Right ventricle myocardium superior (tissue), 1 donor: ENCODE measurements at places on chromosomes 13 and 19. TPM values are rescaled to one million over a fixed set of nuclear protein-coding genes. Genes with fewer than 3 reads are reported as not detected.
A peak's percentile ranks its signal among the peaks of the same experiment; 100 is the strongest.

DNA sequence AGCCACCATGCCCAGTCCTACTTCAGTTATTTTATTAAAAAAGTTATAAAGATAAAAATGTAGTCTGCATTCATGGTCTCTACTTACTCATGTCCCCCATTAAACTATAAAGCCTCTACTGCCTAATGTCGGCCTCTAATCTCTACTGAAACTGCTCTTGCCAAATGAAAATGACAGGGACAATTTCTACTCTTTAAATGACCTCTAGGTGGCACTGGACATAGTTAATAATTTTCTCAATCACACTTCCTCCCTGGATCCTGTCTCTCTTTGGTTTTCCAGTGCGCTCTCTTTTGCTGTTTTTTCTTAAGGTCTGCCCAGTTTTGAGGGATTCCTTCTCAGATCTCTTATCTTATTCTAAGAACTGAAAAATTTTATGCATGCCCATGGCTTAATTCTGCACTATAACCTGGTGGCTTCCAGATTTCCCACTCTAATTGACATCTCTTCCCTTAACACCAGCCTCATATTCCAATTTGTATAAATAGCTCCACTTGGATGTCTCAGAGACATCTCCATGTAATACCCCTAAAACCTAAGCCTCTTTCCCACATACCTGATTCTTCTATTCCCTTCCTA lies 54.3 kb downstream of the MTMR6 start:
- no peak for DNase-seq

GRCh38 chr13:103068836-103069235 lies 2.6 kb upstream of the SLC10A2 start:
- no peak for DNase-seq

DNA sequence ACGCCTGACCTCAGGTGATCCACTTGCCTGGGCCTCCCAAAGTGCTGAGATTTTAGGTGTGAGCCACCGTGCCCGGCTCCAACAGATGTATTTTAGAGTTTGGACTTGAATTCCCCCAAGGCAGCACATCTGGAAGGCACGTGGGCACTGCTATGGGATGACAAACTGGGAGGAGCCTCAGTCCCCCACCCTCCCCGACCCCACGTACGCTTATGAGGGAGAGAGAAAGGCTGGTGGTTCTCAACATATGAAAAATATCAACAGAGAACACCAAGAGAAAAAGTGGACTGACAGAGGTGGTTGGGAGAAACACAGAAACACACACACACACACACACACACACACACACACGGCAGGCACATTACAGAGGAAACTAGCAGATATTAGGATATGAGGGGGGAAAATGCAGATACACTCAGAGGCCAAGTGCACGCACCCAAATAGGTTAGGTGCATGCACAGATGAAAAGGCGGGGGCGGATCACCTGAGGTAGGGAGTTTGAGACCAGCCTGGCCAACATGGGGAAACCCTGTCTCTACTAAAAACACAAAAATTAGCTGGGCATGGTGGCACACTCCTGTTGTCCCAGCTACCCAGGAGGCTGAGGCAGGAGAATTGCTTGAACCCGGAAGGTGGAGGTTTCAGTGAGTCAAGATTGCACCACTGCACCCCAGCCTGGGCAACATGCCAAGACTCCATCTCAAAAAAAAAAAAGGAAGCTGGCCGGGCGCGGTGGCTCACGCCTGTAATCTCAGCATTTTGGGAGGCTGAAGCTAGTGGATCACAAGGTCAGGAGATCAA lies 3.2 kb downstream of the STX10 start:
- DNase-seq = peak; percentile 80

DNA sequence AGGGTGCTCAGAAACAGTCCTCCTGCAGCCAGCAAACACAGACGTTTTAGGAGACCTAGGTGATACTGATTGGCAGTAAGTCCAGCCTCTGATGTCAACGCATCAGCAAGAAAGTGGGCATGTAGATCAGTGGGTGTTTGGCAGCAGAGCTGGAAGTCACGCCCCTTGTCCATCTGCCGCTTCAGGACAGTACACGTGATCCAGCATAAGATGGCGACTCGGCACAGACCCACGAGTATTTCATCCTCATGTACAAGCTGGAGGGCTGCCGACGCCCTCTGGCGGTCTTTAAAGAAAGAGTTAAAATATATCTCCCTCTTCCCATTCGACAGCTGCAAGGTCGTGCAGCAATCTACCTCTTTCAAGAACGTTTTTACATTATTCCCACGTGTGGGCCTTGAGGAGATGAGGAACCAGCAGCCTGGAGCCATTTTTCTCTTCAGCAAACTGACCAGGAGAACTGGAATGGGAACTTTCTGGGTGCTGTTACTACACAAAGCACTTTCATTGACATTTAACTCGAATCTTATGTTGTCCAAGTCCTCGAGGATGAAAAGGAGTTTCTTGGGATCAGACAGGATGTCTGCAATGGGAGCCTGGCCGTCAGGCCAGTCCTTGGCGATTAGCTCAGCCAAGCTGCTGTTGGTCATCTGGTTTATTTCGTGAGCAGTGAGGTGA lies 22.3 kb downstream of the NLRP11 start:
- peak; percentile 49 for DNase-seq

GRCh38 chr19:41420101-41420880 lies 6.9 kb downstream of the B3GNT8 start:
- no peak for DNase-seq

DNA sequence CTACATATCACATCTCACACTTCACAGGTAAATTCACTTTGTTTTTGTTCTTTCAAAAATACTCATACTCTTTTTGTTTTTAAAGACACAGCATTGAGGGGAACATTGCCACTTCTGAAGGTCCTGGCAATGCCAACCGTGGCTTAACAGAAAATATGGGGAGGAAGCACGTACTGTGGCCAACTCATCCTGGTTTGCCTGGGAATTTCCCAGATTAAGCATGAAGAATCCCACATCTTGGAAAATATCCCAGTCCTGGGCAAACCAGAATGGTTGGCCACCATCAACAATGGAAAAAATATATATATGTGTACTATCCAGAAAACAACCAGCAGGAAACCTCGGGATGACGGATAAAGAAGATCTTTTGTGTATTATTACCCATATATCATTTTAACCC lies 1032.2 kb upstream of the SLC10A2 start:
- DNase-seq = no peak

GRCh38 chr13:82627183-82627582 lies 1255.1 kb downstream of the SLITRK1 start:
- DNase-seq = no peak

DNA sequence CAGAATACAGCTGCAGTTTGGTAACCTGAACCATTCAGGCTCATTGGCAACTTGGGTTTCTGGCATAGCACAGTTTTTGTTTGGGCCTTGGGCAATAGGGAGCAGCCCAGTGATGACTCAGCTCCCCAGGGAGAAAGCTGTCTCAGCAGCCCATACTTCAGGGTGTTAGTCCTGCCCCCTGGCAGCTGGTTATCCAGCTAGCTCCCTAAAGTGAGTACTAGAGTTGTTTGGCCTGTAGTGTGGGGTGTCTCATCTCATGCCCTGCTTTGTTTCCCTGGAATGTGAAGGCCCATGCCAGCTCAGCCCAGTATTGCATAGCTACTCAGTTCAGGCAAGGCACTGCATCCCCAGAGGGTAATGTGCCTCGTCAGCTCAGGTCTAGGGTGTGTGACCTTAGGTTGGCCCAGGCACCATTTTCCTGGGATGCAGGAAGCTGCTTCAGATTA lies 18.2 kb upstream of the ZNF543 start:
- DNase-seq = no peak

GRCh38 chr13:103625194-103625593 lies 559.0 kb upstream of the SLC10A2 start:
- DNase-seq = no peak

GRCh38 chr13:105908586-105908985 lies 626.9 kb downstream of the EFNB2 start:
- DNase-seq = no peak

DNA sequence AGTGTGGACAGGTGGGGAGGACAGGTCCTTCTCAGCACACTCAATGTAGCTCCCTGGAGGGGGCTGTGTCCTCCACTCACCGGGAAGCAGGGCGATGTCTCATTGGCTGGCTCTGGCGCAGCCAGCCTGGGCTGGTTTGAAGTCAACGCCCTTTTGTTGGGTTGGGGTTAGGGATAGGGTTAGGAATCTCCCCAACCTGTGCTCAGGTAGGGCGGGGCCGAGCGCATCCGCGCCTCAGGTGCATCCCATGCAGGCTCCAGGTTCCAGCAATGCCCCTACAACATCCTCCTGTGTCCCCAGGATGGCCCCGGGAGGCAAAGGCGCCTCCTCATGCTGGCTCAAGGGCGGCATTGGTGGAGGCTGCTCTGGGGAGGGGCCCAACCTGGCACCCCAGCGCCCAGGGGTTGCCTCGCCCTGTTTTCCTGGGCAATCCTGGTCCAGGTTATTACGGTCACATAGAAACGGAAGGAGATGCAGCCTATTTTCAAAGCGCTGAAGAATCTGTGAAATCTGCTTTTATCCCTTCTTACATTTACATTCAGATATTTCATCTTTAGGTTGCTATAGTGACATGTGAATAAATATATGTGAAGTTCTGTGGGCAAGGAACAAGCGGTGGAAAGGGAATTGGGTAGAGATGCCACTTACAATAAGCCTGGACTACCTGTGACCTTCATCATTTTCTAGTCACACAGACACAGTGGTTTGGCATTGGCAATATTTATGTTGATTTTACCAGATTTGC lies 74.3 kb downstream of the TM9SF2 start:
- no peak for DNase-seq

DNA sequence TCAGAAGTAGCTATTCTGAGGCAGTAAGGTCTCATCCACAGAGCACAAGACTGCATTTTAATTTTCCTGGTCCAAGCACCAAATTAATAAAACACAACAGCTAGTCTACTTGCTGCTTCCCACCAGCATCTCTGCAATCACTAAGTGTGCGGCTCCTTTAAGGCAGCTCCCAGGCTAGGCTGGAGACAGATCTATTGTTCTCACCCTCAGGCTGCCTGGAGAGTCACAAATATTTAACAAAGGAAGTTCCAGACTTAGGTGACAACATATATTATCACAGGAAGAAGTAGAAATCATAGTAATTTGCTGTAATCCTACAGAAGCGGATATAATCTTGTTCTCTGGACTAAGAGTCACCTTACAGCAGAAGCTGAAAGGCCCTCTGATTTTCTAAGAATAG lies 2.2 kb upstream of the EID2 start:
- no peak for DNase-seq

The ZNF443 gene
- 1.6 TPM for total RNA-seq

The OVOL3 gene
- not detected for total RNA-seq

The PRRG2 gene
- 0.70 TPM for total RNA-seq
